ENCODE measurements at places on chromosomes 6 and 20.

- DNase-seq: no peak
Measured at GRCh38 chr6:27280064-27280539, 32.0 kb downstream of the POM121L2 start.

DNA sequence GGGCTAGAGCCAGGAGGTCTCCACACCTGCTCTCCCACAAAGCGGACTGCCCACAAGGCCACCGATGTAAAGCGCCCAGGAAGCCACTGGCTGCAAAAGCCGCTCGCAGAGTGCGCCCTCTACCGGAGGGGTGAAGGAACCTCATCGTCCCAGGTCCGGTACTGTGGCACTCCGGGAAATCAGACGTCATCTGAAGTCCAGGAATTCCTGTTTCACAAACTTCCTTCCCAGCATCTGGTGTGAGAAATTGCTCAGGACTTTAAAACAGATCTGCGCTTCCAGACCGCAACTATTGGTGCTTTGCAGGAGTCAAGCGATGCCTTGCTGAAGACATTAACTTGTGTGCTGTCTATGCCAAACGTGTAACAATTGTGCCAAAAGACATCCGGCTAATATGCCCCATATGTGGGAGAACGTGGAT lies 115.1 kb upstream of the ARID1B start:
- peak; percentile 41 for DNase-seq

- peak; percentile 9 for DNase-seq
Measured at GRCh38 chr6:39865011-39865888, 69.0 kb downstream of the MOCS1 start.

DNA sequence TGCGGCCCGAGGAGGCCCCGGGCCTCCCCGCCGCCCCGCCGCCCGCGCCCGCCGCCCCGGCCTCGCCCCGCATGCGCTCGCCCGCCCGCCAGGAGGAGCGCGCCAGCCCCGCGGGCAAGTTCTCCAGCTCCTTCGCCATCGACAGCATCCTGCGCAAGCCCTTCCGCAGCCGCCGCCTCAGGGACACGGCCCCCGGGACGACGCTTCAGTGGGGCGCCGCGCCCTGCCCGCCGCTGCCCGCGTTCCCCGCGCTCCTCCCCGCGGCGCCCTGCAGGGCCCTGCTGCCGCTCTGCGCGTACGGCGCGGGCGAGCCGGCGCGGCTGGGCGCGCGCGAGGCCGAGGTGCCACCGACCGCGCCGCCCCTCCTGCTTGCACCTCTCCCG lies 1.5 kb downstream of the FOXQ1 start:
- DNase-seq: no peak

DNA sequence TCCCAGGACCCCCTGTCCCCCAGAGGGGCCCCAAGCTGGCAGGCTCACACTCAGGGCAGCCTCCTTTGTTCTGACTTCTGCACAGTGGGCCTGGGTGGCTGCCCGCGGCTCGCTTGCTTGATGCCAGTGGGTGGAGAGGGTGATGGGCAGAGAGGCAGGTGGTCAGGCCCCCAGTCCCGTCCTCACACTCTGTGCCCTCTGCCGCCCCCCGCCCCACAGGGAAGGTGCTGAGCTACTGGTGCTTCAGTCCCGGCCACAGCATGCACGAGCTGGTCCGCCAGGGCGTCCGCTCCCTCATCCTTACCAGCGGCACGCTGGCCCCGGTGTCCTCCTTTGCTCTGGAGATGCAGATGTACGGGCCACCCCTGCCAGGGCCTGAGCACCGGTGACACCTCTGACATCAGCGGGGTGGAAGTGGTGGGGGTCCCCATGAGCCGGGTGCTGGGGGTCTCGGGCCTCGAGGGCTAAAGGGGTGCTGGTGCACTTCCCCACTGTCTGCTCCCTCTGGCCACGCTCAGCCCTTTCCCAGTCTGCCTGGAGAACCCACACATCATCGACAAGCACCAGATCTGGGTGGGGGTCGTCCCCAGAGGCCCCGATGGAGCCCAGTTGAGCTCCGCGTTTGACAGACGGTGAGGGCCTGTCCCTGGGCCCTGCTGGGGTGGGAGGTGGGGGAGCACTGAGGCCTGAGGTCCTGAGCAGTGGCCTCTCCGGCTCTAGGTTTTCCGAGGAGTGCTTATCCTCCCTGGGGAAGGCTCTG lies 8.9 kb upstream of the TNFRSF6B start:
- no peak for DNase-seq

DNA sequence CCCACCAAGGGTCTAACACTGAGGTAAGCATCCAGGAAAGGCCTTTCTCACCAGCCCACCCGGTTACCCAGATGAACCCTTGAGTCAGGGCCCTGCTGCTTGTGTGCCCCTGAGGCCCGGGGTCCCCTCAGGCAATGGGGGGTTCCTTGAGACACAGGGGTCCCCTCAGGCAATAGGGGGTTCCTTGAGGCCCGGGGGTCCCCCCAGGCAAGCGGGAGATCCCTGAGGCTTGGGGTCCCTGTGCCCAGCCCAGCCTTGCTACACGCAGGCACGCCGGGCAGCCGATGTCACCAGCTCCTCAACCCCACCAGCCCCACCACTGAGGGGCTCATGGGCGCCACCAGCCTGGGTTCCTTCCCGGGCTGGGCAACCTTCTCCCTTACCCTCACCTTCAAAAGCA lies 247.2 kb downstream of the TTLL2 start:
- no peak for DNase-seq

- DNase-seq: no peak
Measured at GRCh38 chr6:13418844-13419243, 68.6 kb downstream of the GFOD1 start.

DNA sequence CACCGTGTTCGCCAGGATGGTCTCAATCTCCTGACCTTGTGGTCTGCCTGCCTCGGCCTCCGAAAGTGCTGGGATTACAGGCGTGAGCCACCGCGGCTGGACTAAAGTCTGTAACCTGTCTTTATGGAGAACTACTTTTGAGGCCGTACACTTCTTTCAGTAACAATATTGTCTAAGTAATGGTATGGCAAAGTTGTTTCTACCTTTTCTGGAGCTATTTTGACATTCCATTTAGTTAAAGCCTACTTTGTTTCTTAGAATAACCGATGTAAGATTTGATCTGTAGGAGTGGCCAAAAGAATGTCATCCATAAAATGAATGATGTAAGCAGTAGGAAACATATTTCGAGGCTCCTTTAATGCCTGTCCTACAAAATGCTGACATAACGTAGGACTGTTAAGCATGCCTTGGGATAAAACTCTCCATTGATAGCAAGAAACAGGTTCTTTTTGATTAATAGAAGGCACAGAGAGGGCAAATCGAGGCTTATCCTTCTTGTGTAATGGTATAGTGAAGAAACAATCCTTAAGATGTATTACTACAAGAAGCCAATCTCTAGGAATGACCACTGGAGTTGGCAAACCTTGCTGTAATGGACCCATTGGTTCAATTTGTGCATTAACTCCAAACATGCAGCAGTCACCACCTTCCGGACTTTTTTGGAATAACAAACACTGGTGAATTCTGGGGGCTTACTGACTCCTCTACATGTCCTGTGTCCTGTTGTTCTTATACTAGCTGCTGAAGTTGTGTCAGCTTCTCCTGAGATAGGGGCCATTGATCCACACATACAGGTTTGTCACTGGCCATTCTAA lies 35.9 kb downstream of the HLA-DRA start:
- no peak for DNase-seq

DNA sequence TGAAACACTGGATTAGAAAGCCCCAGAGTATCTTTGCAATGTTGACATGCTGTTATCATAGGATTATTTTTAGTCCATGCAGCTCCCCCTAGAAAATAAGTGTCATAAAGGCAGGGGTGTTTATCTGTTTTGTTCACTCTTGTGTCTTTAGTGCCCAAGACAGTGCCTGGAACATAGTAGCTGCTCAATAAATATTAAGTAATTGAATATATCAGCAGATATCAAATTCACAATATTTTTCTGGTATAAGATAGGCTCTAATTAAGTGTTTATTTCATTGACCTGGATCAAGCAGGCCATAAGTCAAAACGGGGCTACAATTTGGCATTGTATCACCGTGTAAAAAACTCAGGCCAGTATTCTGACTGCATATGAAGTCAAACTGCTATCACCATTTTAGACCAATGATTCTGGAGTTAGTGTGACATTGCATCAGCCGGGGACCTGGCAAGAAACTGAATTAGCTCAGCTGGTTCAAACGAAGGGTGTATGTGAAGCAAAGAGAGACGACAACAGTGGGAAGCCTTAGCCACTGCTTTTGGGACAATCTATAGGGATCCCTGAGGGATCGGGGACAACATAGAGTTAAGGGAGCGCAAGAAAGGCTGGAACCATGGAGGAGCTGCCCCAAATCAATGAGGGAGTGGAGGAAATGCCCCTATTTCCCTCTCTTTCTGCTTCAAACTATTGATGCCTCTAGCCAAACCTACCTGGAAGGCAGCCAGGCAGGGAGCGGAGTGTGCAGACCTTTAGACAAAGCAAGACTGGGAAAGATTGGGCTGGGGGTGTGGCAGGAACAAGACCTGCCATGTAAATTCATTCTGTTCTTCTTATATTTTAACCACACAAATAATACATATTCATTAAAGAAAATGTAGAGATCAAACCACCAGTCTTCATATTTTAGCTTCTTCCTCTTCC lies 112.2 kb downstream of the PLEKHG1 start:
- no peak for DNase-seq

- no peak for DNase-seq
Measured at GRCh38 chr6:15132854-15133670, 112.8 kb upstream of the JARID2 start.

- DNase-seq: no peak
Measured at GRCh38 chr20:1229541-1229940, 3.7 kb downstream of the RAD21L1 start.

DNA sequence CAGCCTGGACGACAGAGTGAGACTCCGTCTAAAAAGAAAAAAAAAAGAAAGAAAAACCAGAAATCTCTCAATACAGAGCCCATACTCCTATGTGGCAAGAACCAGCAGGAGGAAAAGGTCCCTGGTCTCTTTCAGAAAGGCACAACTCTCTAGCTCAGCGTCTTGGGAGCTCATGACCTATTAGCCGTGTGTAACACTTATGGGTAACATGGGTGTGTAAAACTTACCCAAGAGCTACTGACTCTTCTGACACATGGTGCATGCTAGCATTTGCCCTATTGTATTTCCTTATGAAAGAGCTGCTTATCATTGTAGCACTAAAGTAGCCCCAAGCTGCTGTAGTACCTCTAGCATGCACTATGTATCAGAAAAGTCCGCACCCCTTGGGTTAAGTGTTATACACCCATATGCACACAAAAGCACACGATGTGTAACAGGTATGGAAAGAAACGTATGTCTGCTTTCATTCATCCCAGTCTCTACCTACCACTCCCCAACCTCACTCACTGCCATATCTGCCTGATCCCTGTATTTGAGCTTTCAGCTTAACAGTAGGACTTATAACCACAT lies 85.4 kb downstream of the ZMYND8 start:
- no peak for DNase-seq

DNA sequence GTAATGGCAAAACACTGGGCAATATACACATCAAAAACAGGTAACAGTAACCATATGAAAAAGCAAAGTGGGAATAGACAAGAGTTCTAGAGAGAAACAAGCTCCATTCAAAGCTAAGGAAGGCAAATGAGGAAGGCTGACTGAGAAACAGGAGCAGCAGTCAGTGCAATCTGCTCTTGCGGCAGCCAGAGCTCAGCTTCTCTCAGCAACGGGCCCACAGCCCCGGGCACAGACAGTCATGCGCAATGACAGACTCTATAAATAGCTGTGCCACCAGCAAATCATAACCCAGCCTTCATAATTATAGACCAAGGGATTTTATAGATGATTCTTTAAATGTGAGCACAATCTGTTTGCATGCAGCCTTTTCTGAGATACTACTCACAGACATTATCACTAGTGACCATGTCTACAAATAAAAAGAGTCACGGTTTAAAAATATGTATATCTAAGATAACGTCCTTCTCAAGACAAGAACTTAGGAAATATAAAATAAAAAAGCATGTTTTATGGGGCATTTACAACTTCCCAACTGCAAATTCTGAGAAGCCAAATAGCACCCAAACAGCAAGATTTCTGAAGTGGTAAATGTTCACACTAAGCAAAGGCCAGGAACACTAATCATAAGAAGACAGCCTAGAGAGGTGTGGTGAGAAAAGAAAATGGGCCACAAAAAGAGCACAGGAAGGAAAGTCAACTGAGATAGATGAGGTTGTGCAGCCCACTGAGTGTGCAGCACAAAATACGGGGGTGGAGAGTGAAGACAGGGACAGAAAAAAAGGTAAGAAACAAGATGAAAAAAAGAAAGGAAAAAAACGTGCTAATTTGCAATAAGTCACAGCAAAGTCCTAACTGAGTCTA lies 39.9 kb upstream of the BEND6 start:
- DNase-seq: no peak

DNA sequence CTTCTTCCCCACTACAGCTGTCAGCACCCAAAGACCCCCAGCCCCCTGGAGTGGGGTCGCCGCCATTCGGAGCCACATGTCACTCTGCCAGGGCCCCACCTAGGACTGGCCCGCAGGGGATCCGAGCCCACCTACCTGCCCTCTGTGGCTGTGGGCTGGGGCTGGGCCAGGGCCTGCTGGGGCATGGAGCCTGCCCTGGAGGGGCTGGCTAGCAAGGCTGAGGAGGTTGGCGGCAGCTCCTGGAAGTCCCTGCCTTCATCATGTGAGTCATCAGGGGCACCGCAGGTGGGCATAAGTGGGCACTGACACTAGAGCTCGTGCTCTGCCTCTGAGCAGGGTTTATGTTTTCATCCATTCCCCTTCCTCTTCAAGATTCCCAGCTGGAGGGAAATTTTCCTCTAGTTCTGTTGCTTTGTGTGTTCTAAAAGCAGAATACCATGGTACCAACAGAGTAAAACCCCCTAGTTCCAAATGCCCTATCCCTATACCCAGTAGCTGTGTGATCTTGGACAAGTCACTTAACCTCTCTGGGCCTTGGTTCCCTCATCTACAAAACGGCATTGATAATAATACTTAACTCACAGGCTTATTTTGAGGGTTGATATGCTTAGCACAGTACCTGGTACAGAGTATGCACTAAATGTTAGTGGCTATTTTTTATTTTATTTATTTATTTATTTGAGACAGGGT lies 8.7 kb upstream of the FANCE start:
- DNase-seq: no peak

- DNase-seq: no peak
Measured at GRCh38 chr20:38667417-38667956, 56.8 kb upstream of the SLC32A1 start.

DNA sequence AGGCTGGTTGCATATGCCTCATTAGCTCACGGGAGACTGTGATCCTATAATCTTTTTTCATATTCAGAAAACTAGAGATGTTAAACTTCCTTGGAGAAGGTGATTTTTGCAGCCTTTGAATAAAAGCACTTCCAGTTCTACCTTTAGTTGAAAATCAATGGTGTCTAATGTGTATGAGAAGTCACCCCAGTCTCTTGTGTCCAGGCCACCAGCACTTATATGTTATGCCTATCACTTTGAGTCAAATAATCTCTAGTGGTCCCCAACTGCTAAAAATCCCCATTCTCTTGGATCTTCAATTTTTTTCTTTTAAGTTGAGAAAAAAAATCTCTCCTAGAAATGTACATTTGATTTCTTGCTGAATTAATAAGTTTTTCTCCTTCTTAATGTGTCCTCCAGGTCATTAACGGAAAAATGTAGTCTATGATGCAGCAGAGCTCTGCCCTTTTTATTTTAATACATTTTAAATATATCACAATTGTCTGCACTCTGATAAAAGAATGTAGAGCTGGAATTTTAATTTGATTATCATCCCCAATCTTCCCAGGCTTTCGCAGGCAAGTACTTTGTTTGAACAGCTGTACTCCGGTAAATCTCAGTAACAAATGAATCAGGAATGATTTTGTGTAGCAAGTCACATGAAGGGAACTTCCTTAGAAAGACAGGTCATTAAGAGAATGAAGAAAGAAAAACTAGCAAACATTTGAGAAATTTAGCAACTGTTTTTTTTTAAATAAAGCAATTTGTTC lies 147.0 kb downstream of the SOX4 start:
- no peak for DNase-seq

- DNase-seq: no peak
Measured at GRCh38 chr6:139550361-139550760, 175.9 kb upstream of the CITED2 start.
